ENCODE measurements at places on chromosomes 7 and 10. TPM values are rescaled to one million over a fixed set of nuclear protein-coding genes. Genes with fewer than 3 reads are reported as not detected.

The C10orf105 gene
- 0.17 TPM for total RNA-seq

The HOXA3 gene
- 5.7 TPM for total RNA-seq

The NRF1 gene
- 11.4 TPM for total RNA-seq

DNA sequence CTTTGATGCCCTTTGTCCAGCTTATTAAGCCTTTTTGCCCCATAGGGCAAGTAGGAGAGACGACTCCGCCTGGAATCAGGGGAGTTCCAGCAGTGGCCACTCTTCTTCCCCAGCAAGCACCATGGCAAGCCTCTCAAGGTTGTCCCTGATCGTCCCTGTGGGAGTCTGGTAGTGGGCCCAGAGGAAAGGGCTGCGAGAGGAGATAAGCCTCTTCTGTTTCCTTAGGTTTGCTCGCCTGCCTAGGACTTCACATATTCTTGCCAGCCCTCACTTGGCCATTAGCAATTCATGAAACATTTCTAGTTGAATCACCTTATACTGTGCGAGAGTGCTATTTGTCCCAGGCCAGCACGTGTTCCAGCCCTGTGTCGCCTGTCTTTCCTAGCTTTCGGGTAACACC is 47.8 kb upstream of the CPN1 start:
- no peak for DNase-seq

GRCh38 chr7:132650498-132650897 is 74.2 kb upstream of the PLXNA4 start:
- no peak for DNase-seq

DNA sequence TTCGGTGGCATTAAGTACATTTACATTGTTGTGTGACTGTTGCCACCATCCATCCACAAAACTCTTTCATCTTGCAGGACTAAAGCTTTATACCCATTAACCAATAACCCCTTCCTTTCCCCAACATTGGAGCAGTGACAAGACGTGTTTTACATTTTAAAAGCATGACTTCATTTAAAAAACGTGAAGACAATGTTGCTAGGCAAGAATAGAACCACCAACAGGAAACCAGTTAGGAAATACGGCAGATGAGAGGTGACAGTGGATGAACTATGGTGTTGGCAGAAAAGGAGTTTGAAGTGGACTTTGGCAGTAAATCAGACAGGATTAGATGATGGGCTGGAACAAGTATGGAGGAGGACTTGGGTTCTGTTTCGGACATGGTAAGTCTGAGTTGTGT is 17.0 kb downstream of the TMEM236 start:
- DNase-seq: no peak

GRCh38 chr7:1546909-1547776 is 8.9 kb downstream of the TMEM184A start:
- no peak for DNase-seq

DNA sequence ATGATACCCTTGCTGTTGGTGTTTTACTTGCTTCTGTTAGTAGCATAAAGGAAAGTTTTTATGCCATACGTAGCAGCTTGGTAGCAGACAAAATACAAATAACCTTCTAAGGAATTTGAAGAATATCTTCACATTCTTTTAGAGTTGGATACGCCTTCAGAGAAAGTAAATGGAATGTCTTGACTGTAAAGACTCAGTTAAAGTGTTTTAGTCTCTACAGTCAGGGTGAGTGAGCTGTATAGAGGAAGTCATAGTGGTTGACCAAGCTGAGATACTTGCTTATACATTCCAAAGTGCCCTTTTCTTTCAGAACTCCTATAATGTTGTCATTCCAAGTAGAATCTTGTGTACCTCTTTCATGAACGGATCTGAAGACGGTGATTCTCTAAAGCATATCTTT is 37.7 kb downstream of the RABGEF1 start:
- no peak for DNase-seq
